ENCODE measurements at places on chromosomes 11 and 22.

DNA sequence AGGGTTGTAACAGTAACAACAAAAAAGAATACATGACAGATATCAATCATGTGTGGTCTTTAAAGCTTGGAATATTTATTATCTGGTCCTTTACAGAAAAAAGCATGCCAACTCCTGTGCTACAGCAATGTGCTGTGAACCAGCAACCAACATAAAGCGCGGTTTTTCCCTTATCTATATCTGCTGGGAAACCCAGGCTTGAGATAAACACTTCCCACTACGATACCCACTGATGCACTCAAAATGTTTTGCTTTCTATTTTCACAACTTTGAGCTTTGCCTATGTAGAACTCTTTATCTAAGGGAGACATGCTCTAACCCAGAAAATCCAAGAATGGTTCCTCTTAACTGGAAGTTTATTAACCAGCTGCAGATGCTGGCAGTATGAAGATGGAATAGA lies 19.0 kb downstream of the ZBED5 start:
- no peak for DNase-seq

DNA sequence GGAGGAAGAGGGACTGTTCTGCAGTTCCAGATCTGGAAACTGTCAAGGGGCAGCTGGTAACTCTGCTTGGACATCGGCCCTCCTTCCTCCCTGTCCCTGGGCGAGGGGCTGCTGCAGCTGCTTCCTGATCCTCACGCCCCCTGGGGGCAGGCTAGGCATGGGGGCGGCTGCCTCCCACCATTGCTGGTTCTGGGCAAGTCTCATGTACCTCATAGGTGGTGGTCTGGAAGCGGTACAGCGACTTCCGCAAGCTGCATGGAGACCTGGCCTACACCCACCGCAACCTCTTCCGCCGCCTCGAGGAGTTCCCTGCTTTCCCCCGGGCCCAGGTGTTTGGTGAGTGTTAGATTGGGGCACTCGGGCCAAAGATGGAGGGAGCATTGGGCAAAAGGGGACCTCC lies 5.0 kb downstream of the SNX15 start:
- no peak for DNase-seq

- no peak for DNase-seq
These were observed 22.3 kb downstream of the TPST2 start for GRCh38 chr22:26567610-26568009.

DNA sequence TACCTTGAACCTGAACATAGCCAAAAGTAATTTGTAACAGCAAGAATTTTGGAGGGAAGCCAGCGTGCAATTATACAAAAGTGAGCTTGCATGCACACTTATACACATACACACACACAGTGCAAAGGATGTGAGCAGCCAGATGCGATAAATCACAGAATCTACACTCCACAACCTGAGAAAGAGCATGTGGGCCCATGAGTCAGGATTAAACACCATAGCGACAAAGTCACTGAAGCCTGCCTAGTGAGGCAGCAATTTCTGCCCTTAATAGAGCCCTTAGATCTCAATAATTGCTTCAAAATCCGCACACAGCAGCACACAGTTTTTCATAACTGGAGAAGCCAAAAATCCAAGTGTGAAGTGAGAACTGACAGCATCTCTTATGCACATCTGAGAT lies 42.6 kb upstream of the TEAD1 start:
- DNase-seq, result no peak

DNA sequence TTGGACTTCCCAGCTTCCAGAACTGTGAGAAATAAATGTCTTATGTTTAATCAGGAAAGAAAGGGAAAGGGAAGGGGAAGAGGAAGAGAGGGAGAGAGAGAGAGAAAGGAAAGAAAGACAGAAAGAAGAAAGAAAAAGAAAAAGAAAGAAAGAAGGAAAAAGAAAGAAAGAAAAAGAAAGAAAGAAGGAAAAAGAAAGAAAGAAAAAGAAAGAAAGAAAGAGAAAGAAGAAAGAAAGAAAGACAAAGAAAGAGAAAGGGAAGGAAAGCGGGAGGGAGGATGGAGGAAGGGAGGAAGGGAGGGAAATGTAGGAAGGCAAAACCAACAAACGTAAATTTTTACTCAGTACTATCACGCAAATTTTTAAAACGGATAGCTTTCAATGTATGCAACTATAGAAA lies 2281.8 kb downstream of the LRRC4C start:
- DNase-seq, result no peak

DNA sequence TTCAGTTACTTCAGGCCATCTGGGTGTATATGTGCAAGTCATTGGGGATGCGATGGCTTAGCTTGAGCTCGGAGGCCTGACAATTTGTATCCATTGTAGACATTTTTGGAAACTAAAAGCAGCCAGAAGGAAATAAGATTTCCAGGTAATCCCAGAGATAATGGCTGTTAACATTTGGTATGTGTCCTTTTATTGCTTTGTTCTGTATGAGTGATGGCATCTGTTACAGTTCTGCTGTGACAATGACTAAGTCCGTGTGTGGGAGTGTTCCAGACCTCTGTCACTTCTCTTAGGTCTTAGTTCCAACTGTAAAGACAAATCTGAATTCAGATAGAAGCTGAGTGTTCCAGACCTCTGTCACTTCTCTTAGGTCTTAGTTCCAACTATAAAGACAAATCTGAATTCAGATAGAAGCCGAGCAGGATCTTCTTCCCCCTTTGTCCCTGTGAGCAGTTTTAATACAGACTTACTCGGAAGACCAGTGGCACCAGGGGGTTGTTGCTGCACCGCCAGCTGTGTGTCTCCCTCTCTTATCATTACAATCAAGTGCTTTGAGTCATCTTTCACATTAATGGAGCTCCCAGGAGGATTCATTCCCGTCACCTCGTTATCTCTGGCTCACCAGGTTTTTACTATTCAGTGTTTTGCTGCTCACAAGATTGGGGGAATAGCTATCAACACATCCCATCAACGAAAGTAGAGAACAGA lies 190.9 kb upstream of the SORL1-AS1 start:
- no peak for DNase-seq

DNA sequence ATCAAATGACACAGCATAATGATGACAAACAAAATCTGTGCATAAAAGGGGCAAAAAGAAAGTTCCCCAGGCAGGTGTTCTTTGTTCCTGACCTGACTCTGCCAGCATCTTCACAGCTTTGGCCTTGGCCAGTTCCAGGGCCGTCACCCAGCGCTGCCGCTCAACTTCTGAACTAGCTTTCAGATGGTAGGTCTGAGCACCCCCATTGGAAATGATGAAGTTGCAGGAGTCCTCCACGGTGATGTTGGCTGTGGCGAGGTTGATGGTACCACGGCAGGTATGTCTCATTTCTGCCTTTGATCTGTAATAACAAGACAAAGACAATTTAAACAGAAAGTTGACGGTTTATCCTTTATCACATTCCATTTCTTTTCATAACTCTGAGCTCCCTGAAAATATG lies 5.3 kb downstream of the OSBP start:
- no peak for DNase-seq

- no peak for DNase-seq
These were observed 52.5 kb upstream of the CLDN5 start for GRCh38 chr22:19576460-19577421.

- DNase-seq, result no peak
These were observed 34.2 kb downstream of the DDX10 start for GRCh38 chr11:108698844-108699642.

DNA sequence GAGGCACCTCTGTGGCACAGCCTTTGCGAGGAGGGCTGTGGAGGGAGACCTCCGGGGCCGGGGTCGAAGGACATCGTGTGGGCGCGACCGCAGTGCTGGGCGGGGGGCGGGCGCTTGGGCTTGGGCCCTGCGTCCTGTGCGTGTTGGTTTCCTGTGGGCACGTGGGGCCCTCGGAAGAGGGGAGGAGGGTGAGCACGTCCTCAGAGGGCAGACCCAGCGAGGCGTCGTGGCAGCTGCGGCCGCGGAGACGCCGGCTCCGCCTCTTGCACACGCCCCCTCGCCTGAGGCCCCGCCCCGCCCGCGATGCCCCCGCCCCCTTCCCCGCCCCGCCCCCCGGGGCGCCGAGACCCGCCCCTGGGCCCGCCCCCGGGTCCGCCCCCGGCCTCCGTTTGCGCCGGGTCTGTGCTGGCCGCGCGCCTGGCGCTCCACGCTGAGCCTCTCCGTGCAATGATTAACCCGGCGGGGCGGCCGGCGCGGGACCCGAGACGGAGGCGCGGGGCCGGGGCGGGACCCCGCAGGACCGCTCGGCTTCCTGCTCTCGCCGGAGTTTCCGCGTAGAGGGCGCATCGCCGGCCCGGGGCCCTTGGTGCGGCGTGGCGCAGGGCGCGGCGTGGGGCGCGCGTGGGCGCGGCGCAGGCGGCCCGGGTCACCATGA lies at the start of gene PRR5:
Gene PRR5 (plus strand): TSS at position 381 of the 655 bp plus-strand sequence. CDS start 271 bp downstream, at position 652.
- no peak for DNase-seq

GRCh38 chr11:79170321-79170720 lies 270.5 kb downstream of the TENM4 start:
- no peak for DNase-seq

DNA sequence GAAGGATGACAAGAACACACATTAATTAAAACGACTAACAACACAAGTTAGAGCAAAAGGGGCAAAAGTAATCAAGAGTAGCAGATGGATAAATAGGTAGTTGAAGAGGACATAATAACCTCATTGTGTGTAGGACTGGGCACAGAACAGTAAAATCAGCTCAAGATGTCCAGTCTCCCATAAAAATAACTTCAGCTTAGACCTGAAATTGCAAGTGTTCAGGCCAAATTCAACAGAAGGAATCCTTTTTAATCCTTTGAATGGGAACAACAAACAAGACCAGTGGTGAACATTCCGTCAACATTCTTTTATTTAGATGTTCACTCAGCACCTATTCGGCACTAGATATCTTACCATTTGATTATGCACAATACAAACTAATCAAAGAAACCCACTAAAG lies 4.4 kb downstream of the MTMR2 start:
- DNase-seq, result no peak

- no peak for DNase-seq
These were observed 12.3 kb downstream of the ME3 start for GRCh38 chr11:86660088-86660487.

DNA sequence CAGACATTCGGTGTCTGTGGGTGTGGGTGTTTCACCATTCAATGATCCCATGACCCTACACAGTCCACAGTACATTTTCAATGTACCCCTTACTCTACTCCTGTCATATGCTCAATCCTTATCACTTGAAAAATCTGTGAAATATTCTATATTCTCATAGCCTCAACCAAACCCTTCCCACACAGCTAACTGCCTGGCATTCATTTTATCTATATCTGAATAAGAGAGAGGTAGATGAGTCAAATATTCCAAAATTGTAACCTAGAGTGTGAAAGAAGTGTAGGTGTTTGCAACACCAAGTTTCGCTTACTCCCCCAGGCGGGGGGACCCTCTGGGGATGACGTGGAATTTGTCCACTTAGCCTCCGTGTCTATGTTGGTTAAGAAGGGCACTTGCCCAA lies 354.8 kb downstream of the ETS1 start:
- no peak for DNase-seq

- no peak for DNase-seq
These were observed 304.1 kb upstream of the PITPNB start for GRCh38 chr22:28222976-28223745.

DNA sequence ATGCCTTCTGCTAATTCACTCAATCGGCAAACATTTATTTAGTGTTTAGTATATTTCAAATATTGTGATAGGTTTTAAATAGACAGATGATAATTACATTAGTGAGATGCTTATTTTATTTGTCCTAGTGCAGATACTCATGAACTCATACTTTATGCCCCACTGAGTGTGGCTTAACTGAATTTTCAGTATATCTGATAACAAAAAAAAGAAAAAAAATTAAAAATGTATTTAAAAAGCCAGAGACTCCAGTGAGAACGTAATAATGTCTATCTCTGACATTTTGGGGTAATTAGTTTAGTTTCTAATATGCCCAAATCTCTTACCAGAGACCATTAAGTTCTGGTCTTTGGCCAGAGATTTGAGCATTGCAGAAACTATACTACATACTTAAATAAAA lies 332.6 kb upstream of the CHORDC1 start:
- DNase-seq, result no peak

DNA sequence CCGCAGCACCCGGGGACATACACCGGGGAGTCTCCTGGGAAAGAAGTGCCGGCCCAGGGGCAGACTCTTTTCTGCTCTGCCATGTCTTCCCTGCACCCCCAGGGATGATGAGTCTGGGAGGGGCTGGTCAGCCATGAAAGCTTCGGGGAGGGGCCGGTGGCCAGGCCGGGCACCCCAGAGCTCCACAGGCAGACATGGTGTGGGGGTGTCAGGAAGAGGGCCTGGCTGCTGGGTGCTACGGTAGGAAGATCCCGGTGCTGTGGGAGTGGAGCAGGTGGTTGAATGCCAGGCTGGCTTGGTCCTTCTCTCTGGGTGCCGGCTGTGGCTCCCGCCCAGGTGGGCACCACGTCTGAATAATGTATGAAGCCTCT lies 17.4 kb downstream of the LSP1 start:
- DNase-seq, result no peak

DNA sequence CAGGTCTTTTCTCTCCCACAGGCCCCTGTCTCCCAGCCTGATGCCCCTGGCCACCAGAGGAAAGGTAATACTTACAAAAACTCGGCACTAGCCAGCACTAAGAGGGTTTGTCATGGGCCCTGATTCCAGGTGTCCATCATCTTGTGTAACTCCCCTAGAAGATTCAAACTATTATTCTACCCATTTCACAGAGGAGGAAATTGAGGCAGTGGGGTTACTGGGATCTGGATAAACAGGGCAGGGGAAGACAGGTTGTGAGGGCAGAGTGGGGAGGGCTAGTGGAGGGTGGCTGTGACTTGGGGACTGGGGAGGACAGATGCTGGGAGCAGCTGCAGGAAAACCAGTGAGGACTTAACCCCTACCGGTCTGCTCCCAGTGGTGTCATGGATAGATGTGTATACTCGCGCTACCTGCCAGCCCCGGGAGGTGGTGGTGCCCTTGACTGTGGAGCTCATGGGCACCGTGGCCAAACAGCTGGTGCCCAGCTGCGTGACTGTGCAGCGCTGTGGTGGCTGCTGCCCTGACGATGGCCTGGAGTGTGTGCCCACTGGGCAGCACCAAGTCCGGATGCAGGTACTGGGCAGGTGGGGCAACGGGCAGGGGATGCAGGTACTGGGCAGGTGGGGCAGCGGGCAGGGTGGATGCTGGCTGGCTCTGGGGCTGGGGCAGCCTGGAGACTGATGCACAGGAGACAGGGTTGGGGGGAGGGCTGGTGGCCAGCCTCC lies 1.2 kb downstream of the VEGFB start:
- no peak for DNase-seq

DNA sequence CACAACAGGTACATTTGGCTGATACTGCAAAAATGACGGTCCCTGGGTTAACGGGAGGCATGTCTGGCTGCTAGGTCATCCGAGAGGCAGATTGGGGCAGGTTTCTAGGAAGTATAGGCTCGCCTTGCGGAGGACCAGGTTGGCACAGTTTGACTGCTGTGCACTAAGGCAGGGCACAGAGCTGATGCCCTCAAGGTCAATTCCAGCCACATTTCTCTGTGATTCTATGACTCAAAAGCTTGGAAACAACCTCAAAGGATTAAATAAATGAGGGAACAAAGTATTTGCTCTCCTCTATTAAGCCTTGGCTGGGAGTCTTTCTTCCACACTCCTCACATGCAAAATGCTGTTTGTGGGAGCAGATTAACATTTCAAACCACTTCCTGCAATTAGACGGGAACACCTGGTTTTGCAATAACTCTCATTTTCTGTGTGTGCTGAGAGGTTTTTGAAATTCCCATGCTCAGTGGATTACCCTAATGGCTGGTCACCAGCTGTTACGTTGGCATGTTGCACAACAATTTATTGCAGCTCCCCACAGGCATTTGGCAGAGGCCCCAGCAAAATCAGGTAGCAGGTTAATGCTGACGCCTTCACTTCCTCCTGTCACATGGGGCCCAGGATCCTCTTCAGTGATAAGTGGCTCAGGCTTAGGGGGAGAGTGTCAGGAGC lies 61.0 kb upstream of the PLET1 start:
- DNase-seq, result no peak

GRCh38 chr11:73969091-73969490 lies 13.6 kb downstream of the UCP2 start:
- no peak for DNase-seq
